AG04449 (cell line): ENCODE measurements at places on chromosomes 2 and 18.

DNA sequence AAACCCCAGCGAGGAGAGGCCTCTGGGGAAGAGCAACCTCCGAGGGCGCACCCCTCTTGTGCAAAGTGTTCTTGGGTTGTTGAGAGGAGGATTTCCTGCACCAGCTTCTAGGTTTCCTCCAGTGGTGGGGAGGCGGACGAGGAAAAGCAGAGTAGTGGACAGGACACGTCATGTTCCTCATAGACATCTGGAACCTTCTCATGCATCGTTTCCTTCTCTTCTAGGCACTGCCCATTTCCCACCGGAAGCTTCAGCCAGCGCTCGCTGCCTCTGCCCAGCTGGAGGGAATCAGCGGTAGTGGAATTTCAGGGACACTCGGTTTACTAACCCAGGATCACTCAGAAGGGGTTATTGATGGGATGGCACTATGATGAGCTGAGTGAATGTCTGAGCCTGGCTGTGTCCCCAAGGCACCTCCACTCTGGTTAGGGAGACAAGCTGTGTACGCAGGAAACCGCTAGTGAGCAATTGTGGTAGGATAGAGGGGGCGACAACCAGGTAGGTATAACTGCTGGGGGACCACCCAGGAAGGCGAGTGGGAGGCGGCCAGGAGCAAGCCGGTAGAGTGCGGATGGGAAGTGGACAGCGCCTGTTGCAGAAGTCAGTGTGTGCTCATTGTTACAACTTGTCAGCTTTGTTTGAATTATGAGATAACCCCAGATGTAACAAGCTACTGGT lies 960 bp upstream of the APOB start:
- no peak for DNase-seq

DNA sequence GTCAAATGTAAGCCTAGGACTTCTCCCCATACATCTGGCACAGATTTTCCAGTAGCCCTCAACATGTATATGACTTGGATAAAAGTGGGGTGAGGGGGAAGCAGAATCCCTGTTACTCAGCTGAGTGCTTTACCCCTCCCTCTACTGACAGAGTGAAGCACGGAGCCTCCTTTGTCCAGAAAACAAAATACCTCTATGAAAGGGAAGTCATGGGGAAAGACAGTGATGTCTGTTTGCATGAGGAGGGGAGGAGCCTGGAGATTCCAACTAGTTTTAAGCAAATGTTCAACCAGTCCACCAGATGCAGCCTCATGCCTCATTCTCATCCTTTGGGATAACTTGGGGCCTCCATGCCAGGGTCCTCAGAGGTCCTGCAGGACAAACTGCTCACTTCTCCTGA lies 203.9 kb downstream of the SMAD2 start:
- DNase-seq = no peak

DNA sequence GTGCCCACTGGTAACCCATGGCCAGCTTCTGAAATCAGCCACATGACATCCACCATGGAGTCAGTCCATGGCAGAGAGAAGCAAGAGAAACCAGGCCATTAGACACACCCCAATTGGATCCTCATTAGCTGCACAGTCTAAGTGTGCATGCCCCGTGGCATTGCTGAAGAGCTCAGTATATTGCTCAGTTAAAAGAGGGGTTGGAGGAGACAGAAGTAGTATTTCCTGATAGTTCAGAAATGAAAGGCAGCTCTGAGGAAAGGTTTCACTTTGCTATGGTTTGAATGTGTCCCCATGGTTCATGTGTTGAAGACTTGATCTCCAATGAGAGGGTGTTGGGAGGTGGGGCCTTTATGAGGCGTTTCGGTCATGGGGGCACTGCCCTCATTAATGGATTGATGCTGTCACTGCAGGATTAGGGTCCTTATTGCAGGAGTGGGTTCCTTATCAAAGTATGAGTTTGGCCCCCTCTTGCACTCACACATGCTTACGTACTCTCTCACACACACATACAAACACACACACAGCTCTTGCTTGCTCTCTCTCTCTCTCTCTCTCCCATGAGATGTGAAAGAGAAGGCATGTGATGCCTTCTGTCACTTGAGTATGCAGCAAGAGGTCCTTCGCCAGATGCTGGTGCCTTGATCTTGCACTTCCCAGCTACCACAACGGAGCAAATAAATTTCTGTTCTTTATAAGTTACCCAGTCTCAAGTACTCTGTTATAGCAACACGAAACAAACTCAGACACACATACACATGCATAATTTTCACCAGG lies 58.0 kb downstream of the TMEM163 start:
- DNase-seq = no peak

- DNase-seq = no peak
These were observed 191.9 kb upstream of the SMAD2 start for GRCh38 chr18:48122376-48122775.

DNA sequence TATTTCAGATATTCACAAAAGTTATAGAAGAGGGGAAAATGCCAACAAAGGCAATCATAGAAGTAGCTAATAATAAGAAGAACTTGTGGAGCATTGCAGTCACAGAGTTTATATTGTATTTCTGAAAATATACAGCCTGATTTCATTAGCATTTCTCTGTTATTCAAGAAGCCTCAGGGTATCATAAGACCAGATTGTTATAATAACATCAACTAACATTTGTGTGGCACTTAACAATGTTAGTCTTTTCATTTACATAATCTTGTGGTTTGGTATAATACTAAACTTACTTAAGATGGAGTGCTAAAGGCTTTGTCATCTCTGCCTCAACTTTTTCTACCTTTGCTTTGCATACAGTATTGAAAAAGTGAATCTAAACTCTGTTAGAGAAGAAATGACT lies 61.6 kb upstream of the TACR1 start:
- no peak for DNase-seq

GRCh38 chr2:117523711-117524238 lies 290.7 kb upstream of the DDX18 start:
- no peak for DNase-seq

DNA sequence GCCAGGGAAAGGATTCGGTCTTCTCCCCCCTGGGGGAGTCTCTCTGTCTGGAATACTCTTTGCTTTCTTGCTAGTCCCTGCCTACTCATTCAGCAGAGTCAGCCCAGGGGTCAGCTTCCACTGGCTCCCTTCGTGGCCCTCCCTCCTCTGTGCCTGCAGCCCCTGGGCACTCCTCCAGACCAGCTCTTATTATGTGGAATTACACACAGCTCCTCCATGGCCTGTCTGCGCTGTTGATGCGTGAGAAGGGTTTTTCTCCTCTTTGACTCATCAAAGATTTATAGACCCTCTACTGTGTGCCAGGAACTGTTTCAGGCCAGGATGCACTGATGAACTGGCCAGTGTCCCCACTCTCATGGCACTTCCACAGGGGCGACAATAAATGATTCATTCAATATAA lies 44.4 kb downstream of the ST8SIA5 start:
- DNase-seq = no peak

DNA sequence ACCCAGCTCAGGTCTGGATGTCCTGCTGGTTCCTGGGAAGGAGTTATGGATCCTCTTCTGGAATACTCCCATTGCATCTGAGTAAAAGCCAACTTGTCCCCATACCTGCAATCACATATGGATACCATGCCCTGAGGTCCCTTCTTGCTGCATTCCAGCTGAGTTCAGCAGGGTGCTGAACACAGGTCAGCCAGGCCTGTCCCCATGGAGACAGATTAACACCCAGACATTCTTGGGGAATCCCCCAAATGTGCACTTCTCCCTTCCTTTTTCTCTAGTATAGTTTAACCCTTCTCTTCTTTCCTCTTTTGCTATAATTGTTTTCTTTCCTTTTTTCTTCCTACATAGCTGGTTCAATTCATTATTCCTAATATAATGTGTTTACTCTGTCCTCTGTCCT lies 799.6 kb upstream of the HS6ST1 start:
- DNase-seq = no peak
